T47D (cell line): ENCODE measurements at places on chromosomes 2 and 18.

DNA sequence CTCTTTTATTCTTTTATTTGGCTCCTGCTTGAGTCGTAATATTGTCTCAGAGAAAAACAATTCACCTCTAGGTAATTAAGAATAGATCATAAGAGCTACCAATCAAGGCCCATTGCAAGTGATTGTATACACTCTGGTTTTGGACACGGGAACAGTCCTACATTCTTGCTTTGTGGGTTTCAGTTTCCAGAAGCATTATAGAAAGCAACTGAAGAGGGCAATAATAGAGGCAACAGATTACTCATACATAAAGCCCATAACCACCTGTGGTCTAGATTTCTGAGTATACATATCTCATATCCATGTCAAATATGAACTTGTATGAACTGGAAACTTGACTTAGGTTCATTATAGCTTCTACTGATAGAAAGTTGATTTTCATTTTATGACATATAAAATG, 65.4 kb downstream of the DIS3L2 start:
- DNase-seq = no peak

DNA sequence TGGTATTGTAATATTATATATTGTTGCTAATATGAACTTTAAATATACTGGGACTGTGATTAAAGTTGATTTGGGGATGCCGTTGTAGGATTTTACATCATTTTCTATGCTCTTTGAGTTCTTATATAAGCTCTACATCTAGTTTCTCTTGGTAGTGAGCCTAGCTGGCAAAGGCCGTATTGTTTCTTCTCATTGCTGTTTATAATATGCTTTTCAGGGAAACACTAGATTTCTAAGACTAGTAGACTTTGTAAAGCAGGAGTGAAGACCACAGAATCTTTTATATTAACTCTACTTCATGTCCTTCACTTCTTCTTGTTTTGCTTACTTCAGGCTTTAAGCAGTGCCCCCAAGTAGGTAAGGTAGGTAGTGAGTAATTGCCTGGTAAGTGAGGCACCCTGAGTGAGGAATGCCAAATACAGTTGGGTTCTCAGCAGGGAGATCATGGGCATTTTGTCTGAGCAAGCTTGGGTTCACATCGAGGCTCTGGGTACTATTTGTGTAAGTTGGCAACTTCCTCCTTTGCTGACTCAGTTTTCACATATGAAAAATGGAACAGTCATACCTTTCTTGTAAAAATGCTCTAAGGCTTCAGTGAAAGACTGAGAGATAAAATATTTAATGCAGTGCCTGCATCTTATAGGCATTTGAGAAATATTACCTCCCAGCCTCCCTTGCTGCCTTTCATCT, 96.4 kb downstream of the RNF144A start:
- DNase-seq = no peak

- DNase-seq = no peak
Observed at GRCh38 chr2:104793966-104794365, 59.9 kb upstream of the POU3F3 start.

DNA sequence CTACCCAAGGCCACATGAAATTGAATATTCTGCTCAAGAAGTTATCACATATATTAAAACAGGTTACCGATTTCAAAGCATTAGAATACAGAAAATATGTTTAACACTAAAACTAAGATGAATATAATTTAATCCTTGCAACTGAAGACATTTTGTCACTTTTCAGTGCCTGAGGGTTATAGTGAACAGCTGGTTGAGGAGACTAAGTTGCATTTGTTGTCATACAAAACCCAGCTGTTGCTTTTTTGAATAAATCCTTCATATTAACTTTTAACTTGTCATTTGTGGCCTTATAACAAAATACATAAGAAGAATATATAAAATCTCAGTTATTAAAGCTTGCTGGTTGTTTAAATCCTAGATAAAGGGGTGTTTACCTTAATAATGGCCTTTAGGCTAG, 37.5 kb downstream of the RBKS start:
- no peak for DNase-seq

GRCh38 chr2:170013802-170014551, 164.0 kb upstream of the MYO3B start:
- DNase-seq = no peak

DNA sequence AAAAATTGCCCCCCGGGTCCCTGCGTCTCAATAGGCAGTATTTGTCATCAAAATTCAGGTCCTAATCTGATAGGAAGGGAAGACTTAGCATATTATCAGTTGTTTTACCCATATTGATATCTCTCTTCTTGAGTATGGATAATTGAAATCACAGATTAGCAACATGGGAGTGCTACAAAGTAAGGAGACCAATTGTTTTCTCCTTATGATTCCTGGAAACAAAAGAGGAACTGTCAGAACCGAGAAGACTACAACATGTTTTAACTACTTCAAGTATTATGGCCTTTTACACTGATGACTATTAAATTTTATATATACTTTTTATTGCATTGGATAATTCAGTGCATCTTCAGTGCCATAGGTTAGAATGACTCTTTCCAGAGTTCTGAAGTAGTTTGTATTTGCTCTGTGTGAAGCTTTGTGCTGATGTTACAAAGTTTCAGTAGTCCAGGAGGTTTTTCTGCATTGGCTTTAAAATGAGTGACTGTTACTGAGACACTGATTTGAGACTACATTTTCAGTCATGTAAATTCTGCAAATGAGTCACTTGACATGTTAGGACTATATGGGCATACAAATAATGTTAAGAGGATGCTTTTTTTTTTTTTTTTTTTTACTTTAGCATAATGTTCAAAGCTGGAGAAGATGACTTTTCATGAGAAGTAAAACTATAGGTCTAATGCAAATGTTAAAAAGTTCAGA, 19.7 kb upstream of the TLK1 start:
- DNase-seq = no peak

GRCh38 chr2:18104595-18105224, 226.2 kb downstream of the KCNS3 start:
- no peak for DNase-seq
